ENCODE measurements at places on chromosomes 2 and 18. TPM values are rescaled to one million over a fixed set of nuclear protein-coding genes. Genes with fewer than 3 reads are reported as not detected.

The TTC27 gene
- total RNA-seq, result 33.8 TPM

The SRD5A2 gene
- total RNA-seq, result not detected

DNA sequence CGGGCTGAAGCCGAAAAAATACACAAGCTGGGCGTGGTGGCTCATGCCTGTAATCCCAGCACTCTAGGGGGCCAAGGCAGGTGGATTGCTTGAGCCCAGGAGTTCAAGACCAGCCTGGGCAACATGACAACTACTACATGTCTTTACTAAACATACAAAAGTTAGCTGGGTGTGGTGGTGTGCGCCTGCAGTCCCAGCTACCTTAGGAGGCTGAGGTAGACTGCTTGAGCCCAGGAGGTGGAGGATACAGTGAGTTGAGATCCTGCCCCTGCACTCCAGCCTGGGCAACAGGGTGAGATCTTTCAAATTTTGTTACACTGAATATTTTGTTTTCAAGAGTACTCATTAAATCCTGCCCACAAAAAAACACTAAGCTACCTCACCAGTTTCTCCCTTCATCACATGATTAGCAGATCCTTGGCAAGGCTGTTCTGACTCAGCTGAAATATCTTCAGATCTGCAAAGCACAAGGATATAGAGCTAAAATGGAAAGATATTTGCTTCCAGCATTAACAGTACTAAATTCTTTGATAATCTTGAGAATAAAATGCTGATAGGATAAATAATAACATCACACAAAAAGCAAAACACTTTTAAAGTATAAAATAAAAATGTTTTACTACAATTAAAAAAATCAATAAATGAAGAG, 28.2 kb upstream of the MCM6 start:
- H3K4me1 ChIP-seq, result no peaks in the 10 kb centered on the region
- DNase-seq, result no peak
- H3K27ac ChIP-seq, result peak overlapping the region; percentile 34
- no peaks in the 10 kb centered on the region for H3K27me3 ChIP-seq

DNA sequence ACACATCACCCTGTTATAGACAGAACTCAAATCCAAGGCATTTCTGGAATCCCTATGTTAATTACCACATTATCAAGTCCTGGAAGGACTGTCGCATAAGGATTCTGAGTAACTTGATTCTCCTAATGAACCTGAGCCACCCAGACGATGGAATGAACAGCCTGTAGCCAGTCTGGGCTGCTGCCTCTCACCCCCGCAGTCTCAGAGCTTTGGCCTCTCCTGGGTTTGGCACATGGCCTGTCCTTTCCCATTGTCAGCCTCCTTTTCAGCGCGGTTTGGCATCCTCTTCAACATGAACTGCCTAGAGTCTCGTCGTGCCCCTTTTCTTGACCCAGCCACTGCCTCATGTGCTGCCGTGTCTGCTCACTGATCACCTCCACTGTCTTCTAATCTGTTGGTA, 147.6 kb downstream of the SLC8A1 start:
- no peak overlapping the region for H3K27ac ChIP-seq
- H3K36me3 ChIP-seq, result no peaks in the 10 kb centered on the region
- no peak for DNase-seq
- no peaks in the 10 kb centered on the region for H3K27me3 ChIP-seq
- no peaks in the 10 kb centered on the region for H3K4me1 ChIP-seq
- no peak overlapping the region for H3K4me3 ChIP-seq
